ENCODE measurements at places on chromosomes 16 and 17.

GRCh38 chr16:66127459-66128370 is 238.8 kb upstream of the CDH5 start:
- DNase-seq: no peak

GRCh38 chr16:23920446-23920845 is 84.7 kb downstream of the PRKCB start:
- no peak for DNase-seq

GRCh38 chr16:87515475-87516330 is 22.9 kb upstream of the ZCCHC14 start:
- DNase-seq: no peak

GRCh38 chr17:18041776-18042175 is 2.6 kb downstream of the GID4 start:
- DNase-seq: peak; percentile 42

DNA sequence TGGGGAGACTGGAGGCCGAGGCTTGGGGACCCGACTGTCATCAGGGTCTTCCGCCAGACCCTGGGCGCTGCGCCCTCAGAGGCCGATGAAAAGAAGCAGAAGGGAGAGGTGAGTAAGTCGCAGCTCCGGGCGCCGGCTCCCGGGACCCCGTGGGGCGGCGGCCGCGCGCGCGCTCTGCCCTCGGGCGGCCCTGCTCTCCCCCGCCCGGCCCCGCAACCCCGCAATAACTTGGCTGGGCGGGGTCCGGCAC is 392 bp upstream of the ABHD15 start:
- no peak for DNase-seq

DNA sequence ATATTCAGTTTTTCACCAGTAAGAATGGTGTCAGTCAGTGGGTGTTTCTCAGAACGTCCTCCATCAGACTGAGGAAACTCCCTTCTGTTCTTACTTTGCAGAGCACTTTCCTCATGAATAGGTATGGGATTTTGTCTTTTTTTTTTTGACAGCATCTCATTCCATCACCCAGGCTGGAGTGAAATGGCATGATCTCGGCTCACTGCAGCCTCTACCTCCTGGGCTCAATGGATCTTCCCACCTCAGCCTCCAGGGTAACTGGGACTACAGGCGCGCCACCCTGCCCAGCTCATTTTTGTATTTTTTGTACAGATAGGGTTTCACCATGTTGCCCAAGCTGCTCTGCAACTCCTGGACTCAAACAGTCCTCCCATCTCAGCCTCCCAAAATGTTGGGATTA is 130.3 kb downstream of the ZNF778 start:
- no peak for DNase-seq

DNA sequence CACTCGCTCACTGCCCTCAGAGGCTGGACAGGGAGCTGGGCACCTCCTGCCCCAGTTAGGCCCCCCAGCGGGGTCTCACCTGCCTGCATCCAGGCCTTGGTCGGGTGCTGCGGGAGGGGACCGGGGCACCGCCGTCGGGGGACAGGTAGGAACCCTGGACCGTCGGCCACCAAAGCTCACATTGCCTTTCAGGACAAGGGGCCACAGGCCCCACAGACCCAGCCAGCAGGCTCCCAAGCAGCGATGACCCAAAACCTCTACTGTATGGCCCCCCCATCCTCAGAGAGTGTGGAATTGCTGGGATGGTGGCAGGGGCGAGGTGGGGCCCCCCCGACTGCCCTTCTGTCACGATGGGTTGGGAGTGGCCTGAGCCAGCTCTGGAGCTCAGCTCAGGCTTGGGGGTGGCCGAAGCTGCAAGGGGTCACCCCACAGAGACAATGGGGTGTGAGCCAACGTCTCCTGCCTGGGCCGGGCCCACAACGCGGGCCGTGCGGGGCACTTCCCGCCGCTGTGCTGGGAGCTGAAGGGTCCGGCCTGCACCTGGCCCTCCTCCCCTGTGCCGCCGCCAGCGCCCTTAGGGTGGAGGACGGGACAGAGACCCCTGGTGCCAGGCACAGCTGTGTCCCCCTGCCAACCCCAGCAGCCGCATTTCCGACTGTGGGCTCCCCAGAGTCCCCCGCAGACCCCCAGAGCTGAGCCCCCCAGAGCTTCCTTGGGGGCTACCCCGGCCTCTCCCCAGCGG is 498 bp downstream of the IGFALS start:
- DNase-seq: no peak

DNA sequence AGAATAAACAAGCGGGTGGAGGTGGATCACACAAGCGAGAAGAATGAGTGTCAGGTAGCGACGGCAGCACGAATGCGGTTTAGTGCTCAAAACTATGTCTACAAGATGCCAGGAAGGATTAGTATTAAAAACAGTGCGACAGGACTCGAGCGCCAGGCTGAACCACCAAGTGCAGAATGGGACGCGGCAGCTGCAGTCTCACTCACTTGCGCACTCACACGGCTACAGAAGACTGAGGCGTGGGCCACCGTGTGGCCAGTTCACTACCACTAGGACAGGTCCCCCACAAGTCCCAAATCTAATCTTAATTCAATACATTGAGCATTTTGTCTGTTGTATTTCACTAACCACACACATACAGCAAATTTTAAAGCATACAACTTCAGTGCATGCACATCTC is 35.7 kb upstream of the TRAP1 start:
- DNase-seq: no peak

DNA sequence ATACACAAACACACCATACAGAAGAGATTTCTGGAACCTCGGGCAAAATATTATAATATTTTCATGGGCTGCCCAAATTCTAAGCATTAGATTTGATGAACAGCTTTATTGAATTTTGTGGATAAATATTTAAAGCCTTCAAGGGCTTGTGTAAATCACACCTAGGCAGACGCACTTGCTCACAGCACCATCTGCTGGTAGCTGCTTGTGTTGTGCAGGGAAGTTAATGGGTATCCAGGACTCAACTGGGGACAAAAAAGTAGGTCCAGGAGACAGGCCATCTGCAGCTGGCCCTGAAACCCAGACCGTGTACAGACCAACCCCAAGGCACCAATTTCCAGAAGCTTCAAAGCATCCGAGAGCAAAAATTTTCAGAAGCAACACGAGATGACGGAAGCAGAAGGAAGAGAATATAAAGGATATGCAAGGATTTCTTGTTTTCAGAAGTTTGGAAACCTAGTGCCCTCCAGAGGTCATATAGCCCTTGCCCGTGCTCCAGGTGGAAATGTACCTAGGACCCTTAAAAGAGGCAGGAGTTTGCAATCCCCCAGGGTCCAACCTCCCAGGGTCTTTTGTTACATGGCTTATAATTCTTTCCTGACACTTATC is 140.0 kb downstream of the CHD9NB start:
- no peak for DNase-seq

DNA sequence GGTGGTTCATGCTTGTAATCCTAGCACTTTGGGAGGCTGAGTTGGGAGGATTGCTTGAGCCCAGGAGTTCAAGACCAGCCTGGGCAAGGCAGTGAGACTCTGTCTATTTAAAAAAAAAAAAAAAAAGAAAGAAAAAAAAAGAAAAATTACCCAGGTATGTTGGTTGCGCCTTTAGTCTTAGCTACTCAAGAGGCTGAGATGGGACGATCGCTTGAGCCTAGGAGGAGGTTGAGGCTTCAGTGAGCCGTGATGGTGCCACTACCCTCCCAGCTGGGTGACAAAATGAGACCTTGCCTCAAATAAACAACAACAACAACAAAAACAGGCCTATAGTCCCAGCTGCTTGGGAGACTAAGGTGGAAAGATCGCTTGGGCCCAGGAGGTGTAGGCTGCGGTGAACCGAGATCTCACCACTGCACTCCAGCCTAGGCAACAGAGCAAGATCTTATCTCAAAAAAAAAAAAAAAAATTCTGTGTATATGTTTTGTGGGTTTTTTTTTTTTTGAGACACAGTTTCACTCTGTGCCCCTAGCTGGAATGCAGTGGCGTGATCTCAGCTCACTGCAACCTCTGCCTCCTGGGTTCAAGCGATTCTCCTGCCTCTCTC is 12.5 kb upstream of the ANKRD40CL start:
- DNase-seq: no peak

GRCh38 chr16:12410837-12411490 is 392.7 kb downstream of the CPPED1 start:
- DNase-seq: no peak

GRCh38 chr16:85413691-85414663 is 199.1 kb upstream of the GSE1 start:
- no peak for DNase-seq

- no peak for DNase-seq
These were observed 1.4 kb downstream of the MMD start for GRCh38 chr17:55420067-55420775.

- DNase-seq: no peak
These were observed 12.4 kb downstream of the SLFN5 start for GRCh38 chr17:35255316-35255715.

DNA sequence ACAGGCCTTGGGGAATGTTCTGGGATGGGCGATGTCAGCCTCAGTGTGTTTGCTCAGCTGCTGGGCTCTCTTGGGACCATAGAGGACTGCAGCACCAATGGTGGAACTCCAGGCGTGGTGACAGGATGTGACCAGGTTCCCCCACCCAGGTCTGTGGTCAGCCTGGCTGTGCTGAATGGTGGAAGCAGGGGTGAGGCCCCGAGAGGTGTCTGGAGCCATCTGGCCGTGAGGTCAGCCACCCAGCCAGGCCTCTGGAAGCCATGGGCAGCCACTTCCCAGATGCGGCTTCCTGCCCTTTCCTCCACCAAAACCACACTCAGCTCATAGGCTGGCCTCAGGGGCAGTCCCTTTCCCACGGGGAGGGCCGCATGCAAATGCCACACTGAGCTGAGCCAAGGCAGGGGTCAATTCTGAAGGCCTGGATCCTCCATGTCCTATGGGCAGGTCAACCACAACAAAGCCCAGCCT is 7.8 kb upstream of the MAPK7 start:
- DNase-seq: no peak

DNA sequence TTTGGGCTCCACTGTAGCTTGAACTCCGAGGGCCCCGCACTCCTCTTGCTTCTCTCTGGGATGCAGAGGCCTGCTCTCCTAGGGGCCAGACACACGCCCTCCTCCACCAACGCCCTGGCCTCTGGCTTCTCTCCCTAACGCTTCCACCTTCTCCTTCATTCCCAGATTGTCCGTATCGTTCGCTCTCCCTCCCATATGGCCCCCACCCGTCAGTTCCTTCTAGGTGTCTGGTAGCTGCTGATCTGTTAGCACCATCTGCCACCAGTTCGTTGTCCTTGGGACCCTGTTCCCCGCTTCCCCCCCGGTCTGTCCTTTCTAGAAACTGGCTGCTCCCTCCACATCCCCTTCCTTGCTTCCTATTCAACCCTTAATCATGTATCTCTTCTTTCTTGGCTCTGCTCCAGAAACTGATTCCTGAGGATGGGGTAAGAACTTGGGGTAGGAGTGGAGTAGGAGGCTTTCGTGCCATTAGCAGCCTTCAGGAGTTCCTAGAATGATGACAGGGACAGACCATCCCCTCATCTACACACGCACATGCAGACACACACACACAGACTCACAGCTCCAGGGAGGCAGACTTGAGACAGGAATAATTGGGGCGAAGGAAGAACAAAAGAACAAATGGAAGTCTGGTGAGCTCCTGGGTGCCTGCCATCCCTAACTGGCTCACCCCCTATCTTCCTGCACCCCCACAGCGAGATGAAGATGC is 4.3 kb downstream of the ATP1B2 start:
- no peak for DNase-seq

DNA sequence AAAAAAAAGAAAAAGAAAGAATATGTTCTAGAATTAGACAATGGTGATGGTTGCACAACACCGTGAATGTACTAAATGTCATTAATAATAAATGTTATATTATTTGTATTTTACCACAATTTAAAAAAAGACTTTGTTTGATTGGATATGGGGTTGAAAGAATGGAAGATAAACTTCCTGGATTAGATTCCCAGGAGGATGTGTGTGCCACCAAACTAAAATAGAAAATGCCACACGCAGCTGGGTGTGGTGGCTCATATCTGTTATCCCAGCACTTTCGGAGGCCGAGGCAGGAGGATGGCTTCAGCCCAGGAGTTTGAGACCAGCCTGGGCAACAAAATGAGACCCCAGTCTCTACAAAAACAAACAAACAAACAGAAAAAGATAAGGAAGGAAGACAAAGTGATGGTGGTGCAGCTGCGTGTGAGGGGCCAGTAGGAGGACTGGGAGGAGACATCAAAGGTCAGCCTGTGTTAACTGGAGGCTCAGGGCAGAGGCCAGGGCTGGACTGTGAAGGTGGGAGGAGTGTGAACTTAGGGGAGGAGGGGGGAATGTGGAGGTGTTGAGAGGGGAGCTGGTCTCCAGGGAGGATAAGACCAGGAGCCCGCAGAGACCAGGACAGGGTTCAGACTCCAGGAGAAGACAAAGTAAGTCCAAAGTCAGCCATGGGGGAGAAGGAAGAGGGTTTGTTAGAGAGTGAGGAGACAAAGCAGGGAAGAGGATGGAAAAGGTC is 4.1 kb downstream of the PECAM1 start:
- DNase-seq: no peak

GRCh38 chr17:41529491-41529915 is 1.4 kb upstream of the KRT19 start:
- DNase-seq: no peak

DNA sequence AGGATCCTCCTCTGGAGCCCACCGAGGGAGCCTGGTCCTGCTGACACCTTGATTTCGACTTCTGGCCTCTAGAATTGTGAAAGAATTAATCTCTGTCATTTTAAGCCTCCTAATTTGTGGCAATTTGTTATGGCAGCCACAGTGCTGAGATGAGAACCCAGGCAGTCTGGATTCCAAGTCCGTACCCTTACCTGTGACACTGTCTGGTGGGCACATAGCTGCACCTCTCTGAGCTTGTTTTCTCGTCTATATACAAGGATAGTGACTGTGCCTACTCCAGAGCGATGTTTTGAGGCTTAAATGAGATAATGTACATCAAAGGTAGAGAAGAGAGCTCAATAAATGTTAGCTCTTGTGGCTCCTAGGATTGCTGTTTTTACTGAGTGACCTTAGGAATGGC is 128.4 kb upstream of the MPHOSPH6 start:
- DNase-seq: no peak

- DNase-seq: no peak
These were observed 30.8 kb downstream of the BEAN1 start for GRCh38 chr16:66457888-66458287.

DNA sequence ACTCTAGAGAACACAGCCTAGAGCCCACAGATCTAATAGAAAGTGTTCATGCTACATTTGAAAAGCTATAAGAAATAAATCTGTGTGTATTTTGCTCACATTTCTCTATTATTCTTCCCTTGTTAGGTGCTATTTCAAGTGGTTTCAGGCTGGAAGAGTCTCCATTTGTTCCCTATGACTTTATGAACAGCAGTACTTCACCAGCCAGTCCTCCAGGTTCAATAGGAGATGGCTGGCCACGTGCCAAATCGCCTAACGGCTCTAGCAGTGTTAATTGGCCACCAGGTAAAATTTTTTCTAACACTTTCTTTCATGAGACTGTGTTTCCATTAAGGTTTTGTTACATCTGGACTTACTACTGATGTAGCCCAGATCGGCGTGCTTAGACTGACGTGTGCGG is 30.7 kb upstream of the SLC5A11 start:
- DNase-seq: no peak

GRCh38 chr17:17884391-17885357 is 47.9 kb upstream of the SREBF1 start:
- DNase-seq: no peak

All from AG09319 (cell line).